ENCODE measurements at places on chromosomes 2 and 18. TPM values are rescaled to one million over a fixed set of nuclear protein-coding genes. Genes with fewer than 3 reads are reported as not detected.

VIT gene
- 2.9 TPM for total RNA-seq

SOWAHC gene
- 18.7 TPM for total RNA-seq

VRK2 gene
- total RNA-seq = 13.4 TPM

CCDC68 gene
- 8.9 TPM for total RNA-seq

STK39 gene
- 11.0 TPM for total RNA-seq

Data from ovary (tissue), 10 donors.